ENCODE measurements at places on chromosomes 12 and 14. TPM values are rescaled to one million over a fixed set of nuclear protein-coding genes. Genes with fewer than 3 reads are reported as not detected.

KRT2 gene
- 2.2 TPM for polyA plus RNA-seq

PCED1B gene
- 1.6 TPM for polyA plus RNA-seq

FKBP3 gene
- 95.1 TPM for polyA plus RNA-seq

CELA1 gene
- polyA plus RNA-seq: 0.09 TPM

SLC6A13 gene
- 11.3 TPM for polyA plus RNA-seq

KRT83 gene
- not detected for polyA plus RNA-seq

ENDOU gene
- polyA plus RNA-seq: not detected
